ENCODE measurements at places on chromosomes 7 and 10. TPM values are rescaled to one million over a fixed set of nuclear protein-coding genes. Genes with fewer than 3 reads are reported as not detected.

Gene IKZF1
- 116 TPM for total RNA-seq

Gene SYCE1
- total RNA-seq = 2.3 TPM

Gene MPP7
- 21.8 TPM for total RNA-seq

Gene MKX
- total RNA-seq = not detected

Gene SYNPO2L
- total RNA-seq = 4.5 TPM

- H3K36me3 ChIP-seq = no peaks in the 10 kb centered on the region
- DNase-seq = peak; percentile 71
- no peak overlapping the region for H3K4me3 ChIP-seq
- H3K27ac ChIP-seq = peak overlapping the region; percentile 64
- no peaks in the 10 kb centered on the region for H3K4me1 ChIP-seq
These were observed 20.6 kb upstream of the RHOBTB1 start for GRCh38 chr10:60964257-60965235.

GRCh38 chr7:30365621-30366020, 81.2 kb downstream of the ZNRF2 start:
- DNase-seq = no peak
- no peaks in the 10 kb centered on the region for H3K27me3 ChIP-seq
- H3K4me3 ChIP-seq = no peak overlapping the region
- H3K27ac ChIP-seq = no peak overlapping the region

DNA sequence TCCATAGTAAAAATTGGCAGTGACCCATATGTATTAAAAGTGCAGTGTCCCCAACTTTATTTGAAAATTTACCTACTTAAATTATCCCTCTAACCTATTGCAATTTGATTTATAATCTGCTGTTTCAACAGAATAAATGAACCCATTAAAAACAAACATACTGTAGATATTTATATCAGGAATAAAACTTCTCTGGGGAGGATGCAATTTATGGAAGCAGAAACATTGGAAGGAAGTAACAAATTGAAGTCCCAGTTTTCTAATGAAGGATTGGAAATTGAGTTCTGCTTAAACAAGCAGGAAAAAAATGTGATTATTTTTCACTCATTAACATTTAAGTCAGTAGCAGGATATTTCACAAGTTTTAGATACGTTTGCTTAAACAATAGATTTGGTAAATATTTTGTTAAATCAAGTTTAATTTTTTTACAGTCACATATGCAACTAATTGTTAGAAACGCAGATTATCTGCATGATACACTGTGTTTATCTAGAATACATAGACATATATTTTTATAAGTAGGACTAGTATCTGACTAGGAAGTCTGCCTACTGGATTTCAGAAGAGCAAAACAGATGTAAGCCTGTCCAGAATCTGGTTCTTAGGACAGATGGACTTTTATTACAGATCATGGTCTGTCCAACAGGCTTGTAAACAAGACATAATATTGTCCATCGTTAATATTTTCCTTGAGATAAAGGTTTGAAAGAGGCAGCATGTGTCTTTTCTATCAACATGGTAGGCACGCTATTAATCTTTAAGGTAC, 5.3 kb downstream of the AGMO start:
- H3K36me3 ChIP-seq = no peaks in the 10 kb centered on the region
- DNase-seq = no peak
- no peak overlapping the region for H3K27ac ChIP-seq
- no peak overlapping the region for H3K4me3 ChIP-seq
- no peaks in the 10 kb centered on the region for H3K4me1 ChIP-seq

DNA sequence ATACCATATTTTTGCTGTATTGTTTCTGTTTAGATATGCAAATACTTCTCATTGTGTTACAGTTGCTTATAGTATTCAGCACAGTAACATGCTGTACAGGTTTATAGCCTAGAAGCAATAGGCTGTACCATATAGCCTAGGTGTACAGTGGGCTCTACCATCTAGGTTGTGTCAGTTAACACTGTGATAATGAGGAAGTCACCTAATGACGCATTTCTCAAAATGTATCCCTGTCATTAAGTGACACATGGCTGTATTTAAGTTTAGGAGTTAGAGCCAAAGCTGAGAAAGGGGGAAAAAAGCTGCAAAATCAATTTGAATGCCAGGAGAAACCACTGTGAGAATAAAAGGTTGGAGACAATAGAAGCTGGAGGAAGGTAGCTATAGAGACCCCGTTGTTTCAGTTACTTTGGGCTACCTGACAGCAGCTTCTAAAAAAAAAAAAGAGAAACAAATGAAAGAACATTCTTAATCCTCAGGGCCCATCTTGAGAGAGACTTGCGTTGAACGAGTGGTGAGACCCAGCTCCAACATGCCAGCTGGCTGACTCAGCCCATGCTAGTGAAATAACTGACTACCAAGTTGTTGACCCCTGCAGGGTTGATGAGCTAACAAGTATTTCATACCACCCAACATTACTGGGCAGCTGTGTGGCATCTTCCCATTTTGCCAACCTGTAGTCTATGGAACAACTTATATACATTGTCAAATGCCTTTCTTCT, 8.7 kb downstream of the STARD3NL start:
- no peaks in the 10 kb centered on the region for H3K36me3 ChIP-seq
- H3K4me3 ChIP-seq = no peak overlapping the region

DNA sequence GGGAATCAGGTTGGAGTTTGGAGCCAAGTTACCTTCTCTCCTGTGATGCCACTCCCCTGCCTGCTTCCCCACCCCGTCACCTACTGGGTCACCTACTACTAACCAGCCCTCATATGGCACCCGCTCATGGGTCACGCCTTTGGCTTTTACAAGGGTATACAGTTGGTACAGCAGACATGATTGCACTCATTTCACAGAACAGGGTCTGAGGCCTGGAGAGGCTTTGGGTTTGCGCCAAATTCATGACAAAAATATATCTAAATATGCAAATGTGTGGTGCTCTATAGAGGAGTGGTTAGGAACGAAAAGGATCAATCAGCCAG, 10.7 kb downstream of the CRYGN start:
- no peaks in the 10 kb centered on the region for H3K27me3 ChIP-seq
- H3K4me1 ChIP-seq = peaks cover 14% of the 10 kb centered on the region
- H3K27ac ChIP-seq = no peak overlapping the region

GRCh38 chr10:131047501-131047900, 264.0 kb downstream of the TCERG1L start:
- no peak overlapping the region for H3K4me3 ChIP-seq
- no peaks in the 10 kb centered on the region for H3K4me1 ChIP-seq
- DNase-seq = no peak
- no peaks in the 10 kb centered on the region for H3K27me3 ChIP-seq
- H3K27ac ChIP-seq = no peak overlapping the region

GRCh38 chr7:31070991-31071644, 19.0 kb downstream of the ADCYAP1R1 start:
- no peak for DNase-seq
- H3K27ac ChIP-seq = no peak overlapping the region
- H3K4me1 ChIP-seq = no peaks in the 10 kb centered on the region

- no peak overlapping the region for H3K4me3 ChIP-seq
- no peaks in the 10 kb centered on the region for H3K4me1 ChIP-seq
- no peaks in the 10 kb centered on the region for H3K27me3 ChIP-seq
- no peaks in the 10 kb centered on the region for H3K36me3 ChIP-seq
These were observed 179.5 kb upstream of the PHF14 start for GRCh38 chr7:10793995-10794775.

- no peak overlapping the region for H3K27ac ChIP-seq
- no peak for DNase-seq
- no peak overlapping the region for H3K4me3 ChIP-seq
- H3K4me1 ChIP-seq = no peaks in the 10 kb centered on the region
- no peaks in the 10 kb centered on the region for H3K36me3 ChIP-seq
- no peaks in the 10 kb centered on the region for H3K27me3 ChIP-seq
These were observed 78.1 kb downstream of the INHBA start for GRCh38 chr7:41624818-41625217.

GRCh38 chr10:73877533-73878160, 3.3 kb upstream of the CAMK2G start:
- H3K4me1 ChIP-seq = peaks cover 7% of the 10 kb centered on the region
- no peaks in the 10 kb centered on the region for H3K36me3 ChIP-seq
- no peak overlapping the region for H3K4me3 ChIP-seq
- H3K27ac ChIP-seq = no peak overlapping the region

- no peaks in the 10 kb centered on the region for H3K4me1 ChIP-seq
- no peak for DNase-seq
- H3K36me3 ChIP-seq = no peaks in the 10 kb centered on the region
- no peak overlapping the region for H3K4me3 ChIP-seq
- H3K27me3 ChIP-seq = no peaks in the 10 kb centered on the region
- H3K27ac ChIP-seq = no peak overlapping the region
These were observed 71.0 kb upstream of the FAM171A1 start for GRCh38 chr10:15442056-15442455.

DNA sequence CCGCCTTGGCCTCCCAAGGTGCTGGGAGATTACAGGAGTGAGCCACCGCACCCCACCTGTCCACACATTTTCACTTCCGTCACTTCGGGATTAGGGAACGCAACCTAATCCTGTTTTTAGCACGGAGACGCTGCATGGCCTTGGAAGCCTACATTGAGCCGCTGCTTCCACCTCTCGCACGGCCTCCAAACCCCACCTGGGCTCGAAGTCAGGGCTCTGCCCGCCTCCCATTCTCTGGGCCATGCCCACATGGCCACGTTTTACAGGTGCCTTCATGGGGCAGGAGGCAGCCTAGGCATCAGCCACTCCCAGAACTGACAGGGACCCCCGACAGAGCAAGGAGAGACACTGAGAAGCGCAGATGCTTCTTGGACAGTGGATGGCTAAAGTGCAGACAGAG, 100.6 kb downstream of the OAT start:
- no peak overlapping the region for H3K27ac ChIP-seq
- H3K4me1 ChIP-seq = no peaks in the 10 kb centered on the region
- H3K36me3 ChIP-seq = no peaks in the 10 kb centered on the region
- DNase-seq = no peak
- no peak overlapping the region for H3K4me3 ChIP-seq

GRCh38 chr7:45415265-45415664, 158.9 kb upstream of the ADCY1 start:
- no peak overlapping the region for H3K27ac ChIP-seq
- no peak overlapping the region for H3K4me3 ChIP-seq
- H3K4me1 ChIP-seq = no peaks in the 10 kb centered on the region
- DNase-seq = no peak
- H3K36me3 ChIP-seq = no peaks in the 10 kb centered on the region
- no peaks in the 10 kb centered on the region for H3K27me3 ChIP-seq

DNA sequence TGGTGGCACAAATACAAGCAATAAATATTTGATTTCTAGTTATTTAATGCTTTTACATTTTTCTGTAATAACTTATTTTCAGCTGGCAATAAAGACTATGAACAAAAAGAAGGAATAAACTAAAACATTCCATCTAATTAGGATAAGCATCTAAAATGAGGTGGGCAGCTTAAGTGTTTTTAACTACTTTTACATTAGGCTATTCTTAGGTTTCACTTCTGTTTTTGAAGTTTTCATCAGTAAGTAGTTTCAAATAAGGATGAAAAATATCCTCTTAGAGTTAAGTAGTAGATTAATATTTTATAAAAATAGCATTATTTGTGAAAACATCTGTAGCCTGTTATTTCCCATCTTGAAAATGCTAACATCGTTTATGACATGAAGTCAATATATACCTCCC, 15.9 kb downstream of the NT5C2 start:
- H3K4me1 ChIP-seq = peaks cover 2% of the 10 kb centered on the region
- no peaks in the 10 kb centered on the region for H3K27me3 ChIP-seq
- no peak overlapping the region for H3K4me3 ChIP-seq
- peaks cover 24% of the 10 kb centered on the region for H3K36me3 ChIP-seq
- H3K27ac ChIP-seq = no peak overlapping the region
- no peak for DNase-seq

Data from transverse colon (tissue), 4 donors.